ENCODE measurements at places on chromosomes 2 and 18.

- no peak for DNase-seq
Observed at GRCh38 chr18:50281972-50282520, 723 bp upstream of the MBD1 start.

DNA sequence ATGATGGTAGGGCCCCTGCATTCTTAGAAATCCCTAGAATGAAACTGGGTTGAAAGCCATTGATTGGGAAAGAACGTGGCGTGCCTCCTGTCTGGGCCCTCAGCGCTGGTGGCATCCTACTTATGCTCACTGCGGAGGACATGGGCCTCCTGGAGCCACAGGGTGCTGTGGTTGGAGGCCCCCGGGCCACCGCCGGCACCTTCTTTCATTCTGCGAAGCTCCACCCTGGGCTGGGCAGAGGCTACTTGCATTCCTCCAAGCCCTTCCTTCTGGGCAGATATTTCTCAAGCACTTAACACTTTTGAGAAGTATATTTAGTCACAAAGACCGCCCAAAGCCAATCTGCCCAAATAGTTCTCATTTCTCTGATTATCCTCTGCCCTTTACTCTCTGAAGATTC, 311.9 kb downstream of the MYCN start:
- DNase-seq: no peak

- no peak for DNase-seq
Observed at GRCh38 chr2:19738707-19739106, 163.1 kb downstream of the TTC32 start.

DNA sequence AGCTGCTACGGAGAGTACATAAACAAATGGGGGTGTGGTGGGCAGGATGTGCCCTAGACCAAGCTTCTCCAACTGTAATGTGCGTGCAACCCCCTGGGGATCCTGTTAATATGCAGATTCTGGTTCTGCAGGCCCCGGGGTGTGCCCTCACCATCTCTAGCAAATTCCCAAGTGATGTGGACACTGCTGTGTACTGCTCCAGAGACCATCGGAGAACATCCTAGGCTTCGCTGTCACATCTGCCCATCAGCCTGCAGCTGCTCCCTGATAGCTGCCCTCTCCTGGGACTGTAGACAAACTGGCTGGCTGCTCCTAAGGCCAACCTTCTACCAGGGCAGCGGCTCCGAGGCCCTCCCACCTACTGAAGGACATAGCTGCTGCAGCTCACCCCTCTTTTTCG, 3.2 kb downstream of the HS1BP3 start:
- DNase-seq: no peak

DNA sequence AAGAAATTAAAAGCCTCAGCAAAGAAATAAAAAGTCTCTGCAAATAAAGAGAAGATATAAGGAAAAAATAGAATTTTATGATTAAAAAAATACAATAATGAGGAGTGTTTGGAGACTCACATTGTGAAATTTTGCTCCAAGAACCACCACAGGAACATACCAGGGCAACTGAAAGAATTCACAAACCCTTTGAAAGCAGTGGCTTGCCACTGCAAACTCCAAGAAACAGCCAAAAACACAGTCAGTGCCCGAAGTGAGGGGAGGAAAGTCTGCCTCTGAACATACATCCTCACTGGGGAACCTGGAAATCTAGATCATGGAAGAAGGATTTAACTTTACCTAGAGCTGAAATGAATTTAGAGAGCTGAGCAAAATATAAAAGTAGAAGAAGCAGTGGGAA, 33.1 kb downstream of the EVA1A start:
- DNase-seq: no peak

- no peak for DNase-seq
Observed at GRCh38 chr2:113164930-113165585, 8.7 kb upstream of the PSD4 start.

- no peak for DNase-seq
Observed at GRCh38 chr2:23595601-23596251, 210.7 kb downstream of the KLHL29 start.

- no peak for DNase-seq
Observed at GRCh38 chr2:71800106-71800809, 346.9 kb downstream of the DYSF start.

Data from kidney capillary endothelial cell (primary cell).